ENCODE measurements at places on chromosomes 13 and 19.

- DNase-seq, result peak; percentile 9
These were observed 82.9 kb downstream of the PDS5B start for GRCh38 chr13:32669030-32669646.

DNA sequence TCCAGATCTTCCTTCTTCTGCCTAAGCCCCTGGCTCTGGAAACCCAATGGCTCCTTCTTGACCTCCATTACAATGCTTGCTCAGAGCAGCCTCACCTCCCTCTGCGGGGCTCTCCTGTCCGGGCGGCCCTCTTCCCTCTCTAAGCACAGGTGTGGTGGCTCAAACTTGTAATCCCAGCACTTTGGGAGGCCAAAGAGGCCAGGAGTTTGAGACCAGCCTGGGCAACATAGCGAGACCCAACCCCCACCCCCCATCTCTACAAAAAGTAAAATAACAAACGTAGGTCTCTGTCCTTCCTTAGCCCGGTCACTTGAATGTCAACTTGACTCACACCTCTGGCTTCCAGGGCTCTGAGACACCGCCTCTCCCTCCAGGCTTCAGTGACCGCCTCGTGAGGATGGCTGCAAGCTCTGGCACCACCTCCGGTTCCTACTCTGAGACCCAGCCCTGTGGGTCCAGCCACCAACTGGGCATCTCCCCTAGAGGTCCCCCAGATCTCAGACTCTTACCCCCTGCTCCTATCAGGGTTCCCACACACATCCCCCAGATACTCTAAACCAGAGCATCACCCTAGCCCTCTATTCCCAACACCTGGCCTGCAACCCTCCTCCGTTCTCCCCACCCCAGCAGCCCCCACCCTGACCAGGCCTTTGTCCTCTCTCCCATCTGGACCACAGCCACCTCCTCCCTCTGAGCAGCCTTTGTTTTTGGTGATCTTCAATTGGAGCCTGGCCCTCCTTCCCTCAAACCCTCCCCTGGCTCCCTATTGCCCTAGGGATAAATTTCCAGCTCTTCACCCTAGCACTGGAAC, 4.7 kb upstream of the TLE2 start:
- no peak for DNase-seq

DNA sequence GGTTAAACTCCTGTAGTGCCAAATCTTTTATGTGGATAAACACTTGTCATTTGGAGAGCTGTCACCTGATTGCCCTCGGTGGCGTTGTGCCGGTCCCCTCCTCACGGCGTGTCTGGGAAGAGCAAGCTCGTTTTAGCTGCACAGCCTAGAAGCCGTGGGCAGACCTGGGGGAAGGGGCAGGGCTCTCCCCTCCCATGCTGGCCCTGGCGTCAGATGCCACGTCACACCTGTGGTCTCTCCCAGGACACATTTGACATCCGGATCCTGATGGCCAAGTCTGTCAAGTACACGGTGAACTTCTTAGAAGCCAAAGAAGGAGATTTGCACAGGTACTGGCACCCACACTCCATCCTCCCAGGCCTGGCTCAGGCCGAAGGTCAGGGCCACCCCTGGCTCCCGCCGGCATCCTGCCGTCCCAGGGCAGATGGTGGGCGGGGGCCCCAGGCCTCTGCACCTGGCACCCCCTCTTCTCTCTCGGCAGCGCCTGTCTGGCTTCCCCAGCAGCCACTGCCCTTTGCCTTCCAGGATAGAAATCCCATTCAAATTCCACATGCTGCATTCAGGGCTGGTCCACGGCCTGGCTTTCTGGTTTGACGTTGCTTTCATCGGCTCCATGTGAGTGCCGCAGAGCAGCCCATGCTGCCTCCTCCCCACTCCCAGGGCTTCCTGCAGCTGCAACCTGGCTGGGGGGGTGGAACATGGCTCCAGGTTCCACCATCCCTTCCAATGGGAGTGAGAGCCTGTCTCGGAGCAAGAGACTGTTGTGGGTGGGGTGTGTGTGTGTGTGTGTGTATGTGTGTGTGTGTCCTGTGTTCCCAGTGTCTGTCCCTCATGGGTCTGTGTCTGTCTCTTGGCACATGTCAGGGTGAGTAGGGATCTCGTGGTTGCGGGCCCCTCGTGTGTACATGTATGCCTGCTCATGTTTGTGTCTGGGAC, 8.8 kb downstream of the YIPF2 start:
- no peak for DNase-seq

- DNase-seq, result no peak
These were observed 39.5 kb upstream of the WASF3 start for GRCh38 chr13:26517936-26518335.

GRCh38 chr13:62767473-62767872, 1351.8 kb upstream of the PCDH20 start:
- DNase-seq, result no peak

- DNase-seq, result no peak
These were observed 39.3 kb downstream of the MBNL2 start for GRCh38 chr13:97261254-97262005.

- DNase-seq, result no peak
These were observed 3.7 kb downstream of the GDF15 start for GRCh38 chr19:18389726-18390064.

DNA sequence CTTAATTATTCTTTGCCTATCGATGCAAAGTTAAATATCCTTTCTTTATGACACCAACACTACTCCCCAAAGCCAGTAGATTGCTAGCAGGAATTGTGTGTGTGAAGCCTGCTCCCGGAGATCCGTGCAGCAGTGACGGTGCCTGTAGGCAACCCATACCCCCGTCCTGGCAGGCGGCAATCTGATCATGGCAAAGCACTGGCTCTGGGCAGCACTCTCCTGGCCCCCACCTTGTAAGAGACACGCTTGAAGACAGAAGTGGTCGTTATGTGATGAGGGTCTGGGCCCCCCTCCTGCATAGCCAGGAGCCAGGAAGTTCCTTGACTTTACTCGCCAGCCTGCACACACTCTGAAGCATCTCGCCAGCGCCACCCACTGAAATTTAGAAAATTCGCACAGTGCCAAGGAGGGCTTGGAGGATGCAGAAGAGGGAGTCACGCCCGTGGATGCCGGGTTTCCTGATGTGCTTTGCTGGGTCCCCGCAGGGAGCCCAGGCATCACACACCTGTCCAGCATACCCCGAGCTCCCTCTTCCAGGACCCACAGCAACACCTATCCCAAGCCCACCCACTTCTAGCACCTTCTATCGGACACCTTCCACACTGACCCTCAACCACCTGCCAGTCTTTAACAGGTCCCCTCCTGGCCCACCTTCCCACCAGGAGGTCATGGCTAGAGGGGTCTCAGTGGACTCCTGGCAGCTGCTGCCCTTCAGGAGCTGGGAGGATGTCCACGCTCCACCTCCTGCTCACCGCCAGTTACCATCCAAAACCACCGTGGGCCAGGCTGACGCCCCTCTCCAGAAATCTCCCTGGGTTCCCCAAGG, 54.5 kb downstream of the CEBPG start:
- no peak for DNase-seq

DNA sequence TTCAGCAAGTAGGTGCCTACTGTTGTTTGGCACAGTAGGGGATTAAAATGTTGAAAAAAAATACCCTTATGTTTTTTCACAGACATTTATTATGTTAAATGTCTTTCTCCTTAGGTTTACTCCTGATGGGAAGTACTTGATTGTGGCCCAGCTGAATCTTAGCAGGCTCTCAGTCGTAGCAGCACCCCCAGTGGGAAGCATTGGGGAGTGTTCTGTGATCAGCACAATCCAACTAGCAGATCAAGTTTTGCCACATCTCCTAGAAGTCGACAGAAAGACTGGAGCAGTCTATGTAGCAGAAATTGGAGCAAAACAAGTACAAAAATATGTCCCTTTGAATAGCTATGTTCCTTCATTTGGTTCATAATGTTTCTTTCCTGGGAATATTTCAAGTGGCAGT, 9.3 kb downstream of the NHLRC3 start:
- no peak for DNase-seq
